Mucosa of descending colon (tissue), 3 donors: ENCODE measurements at places on chromosomes 11 and 22. TPM values are rescaled to one million over a fixed set of nuclear protein-coding genes. Genes with fewer than 3 reads are reported as not detected.
A peak's percentile ranks its signal among the peaks of the same experiment; 100 is the strongest.

Gene PCNX3
- total RNA-seq: 53.4 TPM

GRCh38 chr11:65090628-65091027, 5.4 kb upstream of the VPS51 start:
- DNase-seq: no peak

Gene SDHD
- 185 TPM for total RNA-seq

DNA sequence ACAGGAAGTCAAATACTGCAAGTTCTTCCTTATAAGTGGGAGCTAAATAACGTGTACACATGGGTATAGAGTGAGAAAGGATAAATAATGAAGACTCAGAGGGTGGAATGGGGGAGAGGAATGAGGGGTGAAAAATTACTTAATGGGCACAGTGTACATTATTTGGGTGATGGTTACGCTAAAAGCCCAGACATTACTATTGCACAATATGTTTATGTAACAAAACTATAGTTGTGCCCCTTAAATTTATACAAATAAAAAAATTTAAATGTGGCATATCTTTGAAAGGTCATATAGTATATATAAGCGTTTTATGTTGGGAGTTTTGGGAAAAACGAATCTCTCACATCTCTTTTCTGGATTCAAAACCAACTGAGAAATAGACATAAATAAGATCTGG, 96.1 kb downstream of the KIF18A start:
- DNase-seq: no peak

DNA sequence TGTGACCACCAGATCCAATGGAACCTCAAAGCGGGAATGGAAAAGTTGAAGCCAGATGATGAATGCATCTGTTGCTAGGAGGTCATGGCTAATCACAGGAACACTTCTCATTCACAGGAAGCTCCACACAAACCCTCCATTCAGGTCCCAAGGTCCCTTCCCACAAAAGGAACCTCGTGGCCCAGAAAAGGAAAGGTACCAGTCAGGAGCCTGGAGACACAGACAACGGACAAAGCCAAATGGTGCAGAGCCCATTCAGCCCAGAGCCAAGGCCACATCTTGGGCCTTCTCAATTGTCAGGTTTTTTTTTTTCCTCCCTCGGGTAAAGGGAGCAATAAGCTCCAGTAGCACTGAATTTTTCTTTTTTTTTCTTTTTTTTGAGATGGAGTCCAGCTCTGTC, 87.0 kb downstream of the FAM168A start:
- DNase-seq: no peak

DNA sequence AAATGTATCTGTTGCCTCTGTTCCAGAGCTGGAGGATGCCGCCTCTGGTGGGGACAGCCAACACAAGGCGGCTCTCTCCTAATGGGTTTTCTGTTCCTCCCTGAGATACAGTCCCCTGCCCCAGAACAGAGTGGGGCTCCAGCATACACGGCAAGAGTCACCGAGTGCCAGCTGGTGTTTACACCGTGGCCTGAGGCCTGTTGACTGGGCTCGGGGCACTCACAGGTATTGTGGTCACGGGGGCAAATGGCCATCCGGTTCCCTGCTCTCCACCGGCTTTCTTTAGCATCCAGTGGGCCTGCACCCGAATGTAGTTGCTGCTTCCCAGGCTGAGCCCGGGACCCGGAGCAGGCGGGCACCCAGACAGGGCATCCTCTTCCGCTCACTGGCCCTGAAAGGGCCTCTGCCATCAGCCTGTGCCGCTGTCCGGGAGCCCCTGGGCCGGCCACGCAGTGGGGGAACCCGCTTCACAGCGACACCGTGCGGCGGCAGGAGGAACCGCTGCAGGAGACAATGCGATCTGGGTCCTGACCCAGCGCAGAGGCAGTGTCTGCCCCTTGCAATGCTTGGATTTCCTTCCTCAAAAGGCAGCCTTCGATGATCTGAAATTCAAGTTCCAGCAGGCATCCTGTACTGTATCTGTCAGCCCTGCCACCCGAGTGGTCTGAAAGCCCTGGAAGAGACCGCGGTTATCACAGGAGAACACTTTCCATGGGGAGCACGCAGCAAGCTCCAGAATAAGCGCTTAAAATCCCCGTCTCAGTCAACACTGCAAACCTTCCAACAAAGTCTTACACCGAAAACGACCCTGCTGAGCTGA, 859 bp upstream of the KRTAP5-5 start:
- DNase-seq: no peak

Gene SMTNL1
- total RNA-seq: not detected

DNA sequence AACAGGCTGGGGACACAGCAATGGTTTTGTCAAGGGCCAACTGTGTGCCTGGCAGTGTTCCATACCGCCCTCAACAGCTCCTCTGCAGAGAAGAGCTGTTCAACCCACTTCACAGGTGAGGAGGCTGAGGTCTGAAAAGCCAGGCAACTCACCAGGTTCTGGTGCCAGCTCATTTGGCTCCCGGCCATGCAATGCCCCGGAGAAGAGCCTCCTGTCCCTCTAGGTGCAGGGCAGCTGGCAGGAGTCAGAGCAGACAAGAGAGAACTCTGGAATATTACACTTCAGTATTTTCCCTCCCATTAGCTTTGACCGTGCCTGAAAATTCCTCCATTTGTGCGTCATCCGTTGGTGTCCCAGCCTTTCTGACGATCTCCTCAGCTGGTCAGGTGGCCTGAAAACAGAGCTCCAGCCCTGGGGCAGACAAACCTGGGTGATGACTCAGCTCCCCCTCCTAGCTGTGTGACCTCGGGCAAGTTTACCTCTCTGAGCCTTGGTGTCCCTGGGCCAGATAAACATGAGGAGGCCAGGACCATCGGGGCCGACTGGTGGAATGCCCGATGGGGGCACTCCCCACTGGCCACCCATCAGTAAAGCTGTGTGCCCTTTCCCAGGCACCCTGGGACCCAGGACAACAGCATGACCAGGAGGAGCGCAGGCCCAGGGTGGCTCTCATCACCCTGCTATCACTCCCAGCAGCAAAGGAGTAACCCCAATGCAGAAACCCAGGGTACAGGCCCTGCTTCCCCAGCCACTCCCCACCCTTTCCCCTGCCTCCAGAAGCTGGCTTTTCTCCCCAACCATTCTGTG, 9.6 kb upstream of the C1QTNF6 start:
- DNase-seq: peak; percentile 56

Gene CHRDL2
- total RNA-seq: not detected

Gene SLC22A9
- not detected for total RNA-seq

Gene OR4A16
- total RNA-seq: not detected

Gene PATE4
- not detected for total RNA-seq

DNA sequence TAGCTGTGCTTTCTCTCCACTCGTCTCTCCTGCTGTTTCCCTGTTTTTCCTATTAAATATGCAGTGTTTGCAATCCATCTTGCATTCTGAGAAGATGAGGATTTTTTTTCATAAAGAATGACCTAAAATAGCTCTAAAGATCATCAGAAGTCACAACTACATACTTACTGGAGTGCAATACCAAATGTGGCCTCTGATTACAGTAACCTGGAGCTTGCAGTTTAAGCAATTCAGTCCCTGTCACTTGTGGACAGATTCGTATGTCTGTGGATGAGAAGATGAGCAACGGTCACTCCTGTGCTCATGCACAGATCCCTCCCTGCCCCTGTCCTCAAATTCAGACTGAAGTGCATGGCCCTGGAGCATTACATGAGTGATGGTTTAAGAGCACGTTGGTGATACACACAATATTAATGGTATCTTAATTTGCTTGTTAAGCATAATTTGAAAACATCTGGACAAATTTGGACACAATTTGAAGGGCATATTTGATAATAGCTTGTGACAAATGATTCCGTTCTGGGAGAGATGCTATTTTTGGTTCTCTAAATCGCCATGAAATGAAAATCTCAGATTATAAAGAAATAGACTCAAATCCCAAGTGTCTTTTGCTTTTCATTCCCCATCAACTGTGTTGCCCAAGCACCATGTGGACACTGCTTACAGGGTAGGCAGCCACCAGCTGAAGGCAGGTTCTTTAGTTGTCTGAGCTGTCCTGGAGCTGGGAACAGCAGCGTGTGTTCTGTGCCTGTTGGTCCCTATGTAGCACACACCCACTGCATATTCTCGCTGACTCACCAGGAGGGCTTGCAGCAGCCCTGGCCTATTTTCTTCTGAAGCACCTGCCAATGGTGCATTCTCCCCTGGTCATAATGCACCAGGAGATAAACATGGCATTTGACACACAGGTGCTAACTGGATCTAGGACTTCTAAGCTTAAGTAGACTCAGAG, 32.6 kb upstream of the PRAME start:
- no peak for DNase-seq

Gene SCUBE2
- total RNA-seq: 18.7 TPM

Gene CSRP3
- not detected for total RNA-seq
